Thoracic aorta endothelial cell (primary cell): ENCODE measurements at places on chromosomes 3 and 15. TPM values are rescaled to one million over a fixed set of nuclear protein-coding genes. Genes with fewer than 3 reads are reported as not detected.

The SLC30A4 gene
- total RNA-seq = 6.8 and 8.5 TPM in 2 replicates

The SPINK8 gene
- total RNA-seq = not detected in 2 replicates

The CCR2 gene
- total RNA-seq = not detected in 2 replicates

The SOX2 gene
- total RNA-seq = not detected in 2 replicates

The CHRNB4 gene
- total RNA-seq = not detected in 2 replicates

The ZNF385D gene
- total RNA-seq = 0.14 and 3.7 TPM in 2 replicates
